Activated CD4-positive, alpha-beta T cell treated with anti-CD3 and anti-CD28 coated beads, Interleukin-2, amount 50 U/mL, for 48 hours (primary cell): ENCODE measurements at places on chromosomes 6 and 20.

DNA sequence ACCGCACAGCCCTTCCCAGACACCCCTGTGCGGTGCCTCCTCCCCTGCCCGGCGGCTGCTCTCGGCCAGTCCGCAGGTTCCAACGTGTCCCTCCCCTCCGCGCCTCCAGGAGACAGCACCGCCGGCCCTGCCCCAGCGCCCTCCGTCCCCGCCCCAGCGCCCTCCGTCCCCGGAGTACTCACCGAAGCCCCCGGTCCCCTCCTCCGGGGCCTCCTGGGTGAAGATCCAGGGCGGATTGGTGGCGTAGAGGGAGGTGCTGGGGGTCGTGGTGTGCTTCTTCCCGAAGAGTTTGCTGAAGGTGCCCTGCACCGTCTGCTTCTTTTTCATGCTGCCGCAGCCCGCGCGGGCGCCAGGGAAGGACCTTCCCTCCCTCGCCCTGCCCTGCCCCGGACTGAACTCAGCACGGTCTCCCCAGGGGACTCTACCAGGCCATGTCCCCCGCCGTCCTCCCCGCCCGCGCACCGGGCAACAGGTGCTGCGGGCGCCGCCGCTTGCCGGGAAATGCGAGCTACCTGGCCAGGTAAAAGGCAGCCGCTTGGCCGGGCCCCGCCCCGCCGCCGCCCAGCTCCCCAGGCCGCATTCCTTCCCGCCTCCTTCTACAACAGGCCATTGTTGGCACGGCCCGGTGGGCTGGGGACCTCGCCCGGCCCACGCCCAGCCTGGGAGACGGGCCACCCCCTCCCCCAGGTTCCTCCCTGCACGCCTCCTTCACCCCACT is at the start of gene C6orf132:
TSS of gene C6orf132 (minus strand) at position 503 of the 718 bp plus-strand sequence. CDS start at position 327, 176 bp downstream.
- DNase-seq: no peak

DNA sequence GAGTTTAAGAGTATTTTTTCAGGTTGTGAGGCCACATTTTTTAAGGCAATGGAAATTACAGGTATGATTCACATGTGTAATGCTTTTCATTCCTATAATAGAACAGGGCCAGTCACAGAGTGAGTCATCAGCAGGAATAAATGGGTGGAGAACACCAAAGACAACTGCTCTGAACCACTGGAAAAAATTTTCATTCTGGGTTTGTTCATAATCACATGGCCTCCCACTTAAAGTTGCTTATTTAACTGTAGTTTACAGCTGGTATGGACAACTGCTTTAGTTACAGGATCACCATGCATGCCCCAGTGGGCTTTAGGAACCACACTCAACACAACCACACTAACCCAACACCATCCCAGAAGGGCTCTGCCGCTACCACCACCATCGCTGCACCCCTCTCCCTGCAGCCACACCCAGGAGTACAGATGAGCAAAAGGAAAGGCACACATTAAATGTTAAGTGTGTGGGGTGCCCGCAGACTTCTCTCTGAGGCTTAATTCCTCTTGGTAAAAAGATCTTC is 107.0 kb upstream of the DST start:
- no peak for DNase-seq

- DNase-seq: no peak
Measured at GRCh38 chr6:158756126-158756525, 63.0 kb downstream of the EZR start.

DNA sequence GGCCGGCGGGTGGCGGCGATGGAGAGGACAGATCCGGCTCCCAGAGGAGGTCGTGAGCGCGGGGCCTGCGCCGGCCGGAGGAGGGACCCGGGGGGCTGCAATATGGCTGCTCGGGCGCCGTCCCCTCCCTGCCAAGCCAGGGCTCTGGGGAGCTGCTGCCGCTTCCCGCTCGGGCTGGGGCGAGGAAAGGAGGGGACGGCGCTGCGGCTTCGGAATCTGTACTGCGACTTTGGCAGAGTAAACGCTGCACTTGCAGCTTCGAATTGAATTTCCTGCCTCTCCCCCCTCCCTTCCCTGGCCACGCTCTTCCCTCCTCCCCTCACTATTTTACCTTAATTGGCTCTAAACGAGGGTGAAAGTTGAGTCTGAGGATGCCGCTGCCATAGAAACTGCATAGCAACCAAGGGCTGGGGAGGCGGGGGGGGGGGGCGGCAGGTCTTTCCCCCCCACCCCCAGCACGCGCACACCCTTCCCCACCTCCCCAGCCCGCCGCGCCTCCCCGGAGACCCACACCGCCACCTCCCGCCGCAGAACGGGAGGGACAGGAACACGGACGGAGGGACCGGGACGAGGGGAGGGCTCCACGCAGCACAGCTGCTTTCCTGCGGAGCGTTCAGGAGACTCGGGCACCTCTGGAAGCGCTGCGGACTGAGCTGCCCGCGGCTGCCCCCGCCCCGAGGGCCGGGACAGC is 93.9 kb downstream of the RNASET2 start:
- peak; percentile 29 for DNase-seq

DNA sequence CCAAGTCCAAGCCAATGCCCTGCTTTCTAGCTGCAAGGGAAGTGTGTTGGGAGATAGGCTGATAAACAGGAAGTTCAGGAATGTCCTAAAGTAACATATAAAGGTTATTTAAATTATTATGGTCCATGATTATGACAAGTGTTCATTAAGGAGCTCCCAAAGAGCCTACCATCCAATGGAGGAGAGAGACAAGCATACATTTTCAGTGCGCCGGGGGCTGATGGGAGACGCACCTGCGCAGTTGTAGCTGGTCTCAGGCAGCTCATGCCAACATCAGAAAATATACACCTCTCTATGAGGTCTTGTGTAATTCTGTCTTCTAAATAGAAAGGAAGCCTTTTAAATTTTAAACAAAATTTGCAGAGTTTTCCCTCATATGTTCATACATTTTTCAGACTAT is 12.6 kb upstream of the SFT2D1 start:
- no peak for DNase-seq

- DNase-seq: no peak
Measured at GRCh38 chr6:38262026-38262425, 377.7 kb downstream of the BTBD9 start.

DNA sequence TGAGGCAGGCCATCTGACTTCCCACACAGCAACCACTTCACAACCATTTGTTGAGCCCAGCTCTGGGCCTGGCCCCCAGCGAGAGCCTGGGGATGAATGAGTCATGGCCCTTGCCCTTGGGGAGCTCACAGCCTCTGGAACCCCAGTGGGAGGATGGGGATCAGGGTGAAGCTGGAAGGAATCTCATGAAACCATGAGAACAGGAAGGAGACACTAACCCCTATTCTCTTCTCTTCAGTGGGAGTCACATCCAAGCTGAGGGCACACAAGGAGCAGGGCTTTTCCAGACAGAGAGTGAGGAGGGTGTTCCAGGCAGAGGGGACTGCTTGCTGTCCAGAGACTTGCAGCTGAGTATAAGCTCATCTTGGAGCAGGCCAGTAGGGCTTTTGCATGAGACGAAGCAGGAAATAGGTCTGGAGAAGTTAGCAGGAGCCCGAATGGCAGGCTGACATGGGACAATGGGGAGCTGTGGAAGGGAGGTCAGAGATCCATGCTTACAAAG is 7.5 kb downstream of the FOXS1 start:
- DNase-seq: no peak

DNA sequence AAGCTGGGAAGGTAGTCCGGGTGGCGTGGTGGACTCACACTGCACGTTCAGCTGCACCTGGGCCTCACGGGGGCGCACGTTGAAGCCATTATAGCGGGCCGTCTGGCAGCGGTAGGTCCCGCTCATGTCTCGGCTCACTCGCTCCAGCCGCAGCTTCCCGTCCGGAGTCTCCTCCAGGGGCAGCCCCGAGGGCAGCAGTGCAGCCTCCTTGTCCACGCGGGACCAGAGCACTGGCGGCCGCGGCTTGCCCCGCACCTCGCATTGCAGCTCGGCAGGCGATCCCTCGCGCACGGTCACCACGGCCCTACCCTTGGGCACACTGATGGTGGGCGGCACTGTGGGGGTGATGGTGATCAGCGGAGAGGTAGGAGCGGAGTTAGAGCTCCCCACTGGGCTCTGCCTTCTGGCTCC is 47.6 kb downstream of the MDGA1 start:
- DNase-seq: peak; percentile 8

DNA sequence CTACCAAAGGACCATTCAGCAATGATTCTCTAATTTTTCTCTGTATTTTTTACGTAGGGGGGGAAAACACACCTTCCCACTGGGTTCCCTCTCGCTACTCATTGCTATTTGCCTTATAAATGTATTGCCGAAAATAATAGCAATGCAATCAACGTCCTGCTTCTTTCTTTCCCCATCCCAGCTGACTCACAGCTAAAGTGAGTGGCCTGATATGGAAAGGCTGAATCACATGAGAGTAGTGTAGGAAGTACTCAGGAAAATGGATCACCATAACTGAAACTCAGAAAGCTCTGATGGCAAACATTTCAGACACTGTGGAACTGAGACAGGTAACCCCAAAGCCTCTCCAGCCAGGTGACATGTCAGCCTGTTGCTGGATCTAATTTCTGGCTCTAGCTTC is 49.3 kb upstream of the SRPK1 start:
- no peak for DNase-seq

DNA sequence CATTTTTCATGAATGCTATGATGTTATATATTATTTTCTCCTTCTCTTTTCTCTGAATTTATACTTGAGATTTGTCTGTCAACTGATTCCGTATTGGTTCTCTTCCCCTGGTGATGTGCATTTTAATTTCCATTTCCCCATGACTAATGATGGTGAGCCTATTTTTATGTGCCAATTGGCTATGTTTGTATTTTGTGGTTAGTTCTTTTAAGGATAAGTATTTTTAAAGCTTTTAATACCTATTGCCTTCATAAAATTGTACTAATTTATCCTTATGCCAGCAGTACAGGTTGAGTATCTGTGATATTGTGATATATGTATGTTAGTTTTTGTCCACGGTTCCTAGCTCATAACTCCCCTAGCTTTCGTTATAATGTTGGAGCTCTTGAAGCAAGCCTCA is 2.8 kb downstream of the POLH start:
- DNase-seq: no peak

- DNase-seq: no peak
Measured at GRCh38 chr6:157611406-157611805, 211.6 kb upstream of the SNX9 start.

DNA sequence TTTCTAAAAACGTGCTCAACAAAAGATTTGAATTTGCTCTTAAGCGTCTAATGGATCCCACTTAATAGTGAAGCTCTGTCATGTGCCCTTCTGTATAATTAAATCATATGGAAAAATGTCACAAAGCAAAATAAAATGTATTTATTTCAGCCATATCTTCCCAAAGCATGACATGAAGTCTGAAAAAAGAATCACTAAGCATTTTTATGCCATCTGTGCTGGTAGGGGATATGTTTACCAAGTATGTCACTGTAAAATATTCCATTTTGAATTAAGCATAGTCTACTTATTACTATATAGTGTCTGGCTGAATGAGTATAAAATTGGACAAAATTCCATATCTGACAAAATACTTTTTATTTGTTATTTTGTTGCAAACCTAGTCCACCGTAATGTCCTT is 248.0 kb upstream of the QKI start:
- no peak for DNase-seq
